ENCODE measurements at places on chromosomes 2 and 18.

- DNase-seq = no peak
These were observed 192.0 kb downstream of the EPHA4 start for GRCh38 chr2:221380062-221380461.

DNA sequence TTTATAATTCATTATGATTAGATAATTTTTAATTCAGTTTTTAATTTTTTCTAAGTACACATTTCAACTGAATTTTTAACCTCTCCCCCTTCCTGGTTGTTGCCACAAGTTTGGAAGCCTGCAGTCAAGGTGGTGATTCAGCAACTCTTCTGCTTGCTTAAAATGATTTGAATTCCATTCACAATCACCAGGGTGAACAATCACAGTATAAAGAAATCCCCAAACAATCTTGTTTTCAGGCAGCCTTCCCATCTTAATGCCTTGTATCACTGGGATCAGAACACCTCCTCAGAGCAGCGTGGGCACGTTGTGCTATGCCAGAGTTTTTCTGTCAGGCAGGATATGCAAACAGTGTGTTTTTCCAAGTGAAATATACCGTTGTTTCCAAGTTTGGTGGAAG, 46.7 kb upstream of the BARD1 start:
- DNase-seq = no peak

GRCh38 chr18:41789001-41789400, 166.0 kb upstream of the PIK3C3 start:
- DNase-seq = no peak

- no peak for DNase-seq
These were observed 357.7 kb upstream of the SPRED2 start for GRCh38 chr2:65789923-65790675.

DNA sequence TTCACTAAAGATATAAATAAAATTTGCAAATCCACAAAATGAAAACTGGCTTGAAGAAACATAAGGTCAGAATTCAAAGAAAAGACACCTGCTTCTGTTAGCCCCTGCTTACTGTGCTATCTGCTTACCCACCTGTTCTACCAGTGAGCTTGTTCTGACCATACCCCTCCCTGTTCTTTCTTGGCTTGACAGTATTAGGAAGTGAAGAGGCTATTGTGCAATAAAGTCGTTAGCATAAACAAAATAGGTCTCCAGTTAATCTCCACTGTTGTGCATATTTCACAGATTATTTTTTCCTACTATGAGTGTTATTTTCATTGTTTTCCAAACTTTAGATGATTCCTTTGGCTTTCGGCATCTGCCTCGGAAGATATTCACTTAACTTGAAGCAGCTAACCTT, 322.1 kb downstream of the CCDC85A start:
- DNase-seq = no peak

All from Caco-2 (cell line).